ENCODE measurements at places on chromosomes 16 and 17. TPM values are rescaled to one million over a fixed set of nuclear protein-coding genes. Genes with fewer than 3 reads are reported as not detected.

- DNase-seq: no peak
Observed at GRCh38 chr16:89187770-89188392, 12.5 kb downstream of the SLC22A31 start.

GRCh38 chr16:81623365-81624102 is 155.6 kb upstream of the PLCG2 start:
- DNase-seq: peak; percentile 73

- peak; percentile 20 for DNase-seq
Observed at GRCh38 chr17:67156269-67157199, 88.5 kb downstream of the HELZ start.

DNA sequence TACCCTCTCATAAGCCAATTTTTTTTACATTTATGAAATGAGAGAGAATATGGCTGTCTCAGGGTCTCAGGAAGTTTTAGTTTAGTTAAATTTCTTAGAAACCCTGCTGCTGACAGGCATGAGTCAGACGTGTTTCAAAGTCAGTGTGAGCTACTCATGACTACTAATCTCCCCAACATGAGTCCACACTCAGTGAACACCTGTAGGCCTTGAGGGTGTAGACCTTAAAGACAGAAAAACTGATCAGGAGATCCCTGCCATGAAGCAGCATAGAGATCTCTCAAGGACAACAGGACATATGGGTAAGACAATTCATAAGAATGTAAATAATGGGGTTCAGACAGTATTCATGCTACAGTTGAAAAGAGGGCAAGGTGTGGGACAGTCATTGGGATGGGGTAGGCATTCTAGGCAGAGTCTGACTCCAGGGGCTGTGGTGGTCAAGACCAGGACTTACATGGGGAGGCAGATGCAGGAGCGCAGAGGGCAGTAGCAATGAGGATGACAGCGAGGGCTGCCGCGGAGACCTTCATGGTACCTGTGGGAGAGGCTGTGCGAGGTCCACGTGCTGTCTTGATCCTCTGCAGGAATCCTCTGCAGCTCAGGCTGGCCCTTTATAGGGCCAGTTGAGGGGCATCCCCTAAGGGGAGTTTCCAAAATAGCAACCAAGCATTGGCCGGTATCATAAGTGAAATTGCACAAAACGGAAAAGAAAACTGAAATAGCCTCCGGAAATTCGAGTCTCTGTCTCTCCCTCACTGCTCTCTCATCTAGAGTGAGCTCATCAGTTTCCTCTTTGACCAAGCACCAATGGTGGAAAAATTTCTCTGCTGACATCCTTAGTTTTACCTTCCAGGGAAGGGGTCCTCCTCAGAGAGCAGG is at the start of gene CCL5:
Gene CCL5, minus strand, starts transcription at position 588 of the 882 bp plus-strand sequence.
- no peak for DNase-seq

- no peak for DNase-seq
Observed at GRCh38 chr17:69207151-69207550, 21.5 kb downstream of the ABCA10 start.

TNRC6A gene
- total RNA-seq: 50.3 TPM

Measured in MCF 10A (cell line).